ENCODE measurements at places on chromosomes 7 and 10. TPM values are rescaled to one million over a fixed set of nuclear protein-coding genes. Genes with fewer than 3 reads are reported as not detected.

The UBE2D1 gene
- total RNA-seq, result 15.7 TPM

The GPNMB gene
- 46.1 TPM for total RNA-seq

The VAX1 gene
- not detected for total RNA-seq

The CLDN4 gene
- 0.71 TPM for total RNA-seq

The NPC1L1 gene
- not detected for total RNA-seq

The RGR gene
- total RNA-seq, result not detected

The EXOC4 gene
- 36.6 TPM for total RNA-seq

The SAMD9L gene
- 3.7 TPM for total RNA-seq

The CYP26A1 gene
- total RNA-seq, result not detected

DNA sequence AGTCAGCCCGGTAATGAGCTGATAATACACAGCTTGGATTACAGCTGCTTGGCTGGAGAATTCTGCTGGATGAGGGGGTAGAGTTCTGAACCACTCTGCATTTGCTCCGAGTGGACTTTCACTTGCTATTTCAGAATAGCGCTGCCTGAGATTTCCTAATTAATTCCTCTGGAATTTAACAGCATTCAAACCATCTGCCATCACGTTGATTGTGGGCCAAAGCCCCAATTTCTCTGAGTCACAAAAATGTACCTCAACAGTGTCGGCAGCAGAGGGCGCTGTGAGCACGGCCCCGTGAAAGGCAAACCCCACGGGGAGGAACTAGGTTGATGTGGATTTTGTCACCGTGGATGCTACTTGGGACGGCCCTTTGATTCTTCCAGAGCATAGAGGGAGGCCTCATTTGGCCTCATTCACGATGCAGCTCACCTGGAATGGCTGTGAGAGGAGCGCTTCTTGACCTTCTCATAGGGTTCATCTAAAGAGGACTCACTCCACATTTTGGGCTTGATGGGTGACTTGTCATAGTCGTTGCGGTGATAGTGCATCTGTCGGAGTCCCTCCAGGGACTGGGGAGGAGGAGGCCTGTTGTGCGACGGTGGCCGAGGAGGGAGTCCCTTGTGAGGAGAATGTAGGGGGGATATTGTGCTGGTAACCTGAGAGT is 73.3 kb downstream of the PRPF18 start:
- DNase-seq, result no peak

- no peak for DNase-seq
These were observed 160.5 kb downstream of the TNS3 start for GRCh38 chr7:47421456-47421855.

DNA sequence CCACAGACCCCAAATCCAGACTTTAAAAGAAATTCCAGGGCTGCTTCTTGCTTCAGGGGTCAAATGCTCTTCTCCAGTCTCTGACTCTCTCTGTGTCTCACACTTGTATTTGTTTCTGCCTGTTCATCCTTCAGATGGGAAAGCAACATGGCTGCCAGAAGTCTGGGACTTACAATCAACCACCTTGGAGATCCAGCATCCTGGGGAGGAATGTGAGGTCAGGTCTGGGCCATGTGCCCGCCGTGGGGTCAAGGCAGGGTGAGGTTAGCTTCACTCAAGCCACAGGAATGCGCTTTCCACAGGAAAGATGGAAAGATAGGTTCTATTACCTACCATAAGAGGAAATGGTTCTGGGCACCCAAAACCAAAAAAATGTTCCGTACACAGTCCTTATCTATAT is 34.3 kb upstream of the NPVF start:
- no peak for DNase-seq

- no peak for DNase-seq
These were observed 26.0 kb downstream of the ADD3 start for GRCh38 chr10:110033701-110034235.

- DNase-seq, result no peak
These were observed 26.3 kb downstream of the SND1 start for GRCh38 chr7:127678337-127678736.

- DNase-seq, result no peak
These were observed 379.7 kb downstream of the RPS24 start for GRCh38 chr10:78413076-78414055.

DNA sequence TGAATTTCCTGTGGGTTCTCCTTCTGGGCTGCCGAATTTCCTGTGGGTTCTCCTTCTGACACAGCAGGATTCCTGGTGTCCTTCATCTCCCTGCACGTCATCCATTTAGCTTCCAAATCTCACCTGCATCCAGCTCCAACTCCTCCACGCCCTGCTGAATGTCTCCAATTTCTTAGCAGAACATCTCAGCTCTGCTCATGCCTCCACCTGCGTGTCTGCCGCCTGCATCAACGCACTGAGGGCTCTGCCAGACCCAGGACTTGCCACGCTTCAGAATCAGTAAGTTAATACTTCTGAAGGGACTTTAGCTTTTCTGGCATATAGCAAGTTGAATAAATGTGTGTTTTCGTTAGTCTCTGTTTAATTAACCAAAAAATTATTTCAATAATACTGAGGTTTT is 31.1 kb upstream of the VIPR2 start:
- no peak for DNase-seq

- DNase-seq, result peak; percentile 62
These were observed 236.1 kb downstream of the ELMO1 start for GRCh38 chr7:37212556-37212955.

- DNase-seq, result no peak
These were observed 232.2 kb downstream of the DNAJB6 start for GRCh38 chr7:157568770-157569584.

DNA sequence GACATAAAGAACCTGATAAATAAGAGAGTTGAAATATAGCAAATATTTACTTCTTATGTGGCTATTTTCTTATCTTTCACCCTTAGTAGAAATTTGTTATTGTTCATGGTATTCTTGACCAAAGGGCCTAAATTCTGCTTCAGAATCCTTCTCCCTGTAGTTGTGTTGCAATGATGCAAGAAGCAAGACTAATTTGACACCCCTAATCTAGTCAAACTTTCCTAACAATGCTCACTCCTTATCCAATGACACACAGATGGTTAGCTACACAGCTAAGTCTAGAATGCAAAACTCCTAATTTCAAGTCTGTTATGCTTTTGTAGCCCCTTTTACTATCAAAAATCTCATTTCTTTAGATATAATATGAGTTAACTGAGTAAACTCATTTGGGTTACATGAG is 56.1 kb downstream of the TWIST1 start:
- no peak for DNase-seq

DNA sequence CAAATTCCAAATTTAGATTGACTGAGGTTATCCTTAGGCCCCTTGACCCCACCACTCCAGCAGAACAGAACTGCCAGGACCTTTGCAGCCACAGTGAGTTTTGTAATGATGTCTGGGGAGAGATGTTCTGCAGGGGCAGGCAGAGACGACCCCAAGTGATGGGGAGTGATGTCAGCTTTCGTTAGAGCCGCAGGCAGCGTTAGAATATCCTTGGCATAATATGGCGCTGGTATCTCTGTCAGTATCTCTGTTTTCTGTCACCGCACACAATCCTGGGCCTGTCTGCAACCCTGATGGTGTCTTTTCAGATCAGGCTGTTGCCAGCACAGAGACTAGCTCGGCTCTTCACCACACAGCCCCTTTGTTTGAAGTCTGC is 1083.6 kb downstream of the KCNMA1 start:
- no peak for DNase-seq

DNA sequence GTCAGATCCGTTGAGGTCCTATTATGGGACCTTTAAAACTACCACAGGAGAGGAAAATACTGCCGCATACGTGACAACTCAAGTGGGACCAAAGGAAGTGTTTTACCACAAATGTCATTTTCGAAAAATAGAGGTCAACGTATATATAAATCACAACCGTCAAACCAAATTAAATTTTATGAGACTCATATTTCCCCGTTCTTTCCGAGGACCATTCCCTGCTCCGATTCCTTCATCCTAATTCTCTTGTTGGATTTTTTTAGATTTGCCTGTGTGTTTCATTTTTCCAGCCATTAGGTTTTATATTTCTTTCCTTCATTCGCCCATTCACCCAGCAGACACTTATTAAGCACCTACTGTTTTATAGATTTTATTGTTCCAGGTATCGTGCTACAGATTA is 583.9 kb upstream of the FOXK1 start:
- DNase-seq, result no peak

DNA sequence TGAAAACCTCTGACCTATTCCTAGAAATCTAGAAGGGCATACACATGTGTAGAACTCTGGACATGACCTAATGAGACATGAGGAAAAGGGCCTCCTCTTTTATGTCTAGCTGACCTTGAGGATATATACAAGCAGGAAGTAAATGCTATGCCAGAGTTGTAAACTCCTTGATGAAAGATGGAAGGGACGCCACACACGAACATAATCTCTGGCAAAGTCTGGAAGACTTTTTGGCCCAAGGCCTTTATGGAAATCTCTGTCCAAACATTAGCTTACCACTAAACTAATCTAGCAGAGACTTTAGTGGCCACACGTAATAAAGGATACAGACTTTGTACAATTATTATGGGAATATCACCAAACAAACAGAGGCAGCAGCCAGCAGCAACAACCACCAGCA is 138.1 kb upstream of the THSD7A start:
- no peak for DNase-seq

GRCh38 chr10:48575901-48576300 is 29.0 kb downstream of the ARHGAP22 start:
- no peak for DNase-seq
